Stimulated activated CD8-positive, alpha-beta memory T cell treated with anti-CD3 and anti-CD28 coated beads, Interleukin-7, amount 100 ng/mL, for 1 hour (primary cell): ENCODE measurements at places on chromosomes 2 and 18.

- DNase-seq = no peak
Observed at GRCh38 chr18:38116716-38117115, 551.1 kb upstream of the CELF4 start.

DNA sequence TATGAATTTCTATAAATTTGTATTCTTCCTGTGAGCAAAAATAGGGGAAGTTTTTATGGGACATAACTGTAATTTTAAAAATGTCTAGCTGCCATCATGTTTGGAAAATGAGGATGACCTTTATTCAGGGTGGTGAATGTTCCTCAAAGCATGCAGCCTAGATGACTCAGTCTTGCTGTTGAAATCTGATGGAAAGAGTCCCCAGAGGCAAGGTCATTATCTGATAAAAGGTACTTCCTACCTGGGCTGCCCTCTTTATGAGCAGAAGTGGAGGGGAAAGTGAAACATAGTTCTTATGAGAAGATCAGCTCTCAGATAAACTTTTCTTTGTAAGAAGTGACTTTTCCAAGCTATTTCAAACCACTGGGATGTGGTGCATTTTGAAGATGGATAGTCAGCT is 1144.7 kb upstream of the PIK3C3 start:
- DNase-seq = no peak

- DNase-seq = no peak
Observed at GRCh38 chr2:136075476-136075875, 42.5 kb downstream of the CXCR4 start.

- DNase-seq = no peak
Observed at GRCh38 chr2:75053484-75054112, 95.2 kb downstream of the POLE4 start.

- no peak for DNase-seq
Observed at GRCh38 chr2:238703053-238703415, 144.9 kb upstream of the TWIST2 start.
